ENCODE measurements at places on chromosomes 2 and 18.

GRCh38 chr2:172283476-172283875 lies 143.9 kb upstream of the ITGA6 start:
- no peak for DNase-seq

- no peak for DNase-seq
Observed at GRCh38 chr2:28981620-28982376, 700 bp downstream of the TOGARAM2 start.

DNA sequence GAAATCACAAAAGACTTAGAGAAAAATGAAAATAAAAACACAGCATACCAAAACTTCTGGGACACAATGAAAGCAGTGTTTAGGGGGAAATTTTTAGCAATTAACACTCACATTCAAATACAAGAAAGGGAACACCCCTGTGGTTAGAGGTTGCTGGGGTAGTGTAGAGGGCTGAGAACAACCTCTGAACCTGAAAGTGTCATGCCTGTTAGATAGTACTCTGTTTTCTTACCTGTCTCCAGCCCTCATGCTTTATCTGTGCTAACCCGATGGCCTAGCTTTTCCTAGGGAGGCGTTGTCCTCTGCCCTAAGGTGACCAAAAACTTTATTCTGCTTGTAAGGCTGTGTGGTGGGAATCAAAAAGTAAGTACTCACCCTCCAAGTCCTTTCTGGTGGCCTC lies 122.6 kb upstream of the OTX1 start:
- no peak for DNase-seq

DNA sequence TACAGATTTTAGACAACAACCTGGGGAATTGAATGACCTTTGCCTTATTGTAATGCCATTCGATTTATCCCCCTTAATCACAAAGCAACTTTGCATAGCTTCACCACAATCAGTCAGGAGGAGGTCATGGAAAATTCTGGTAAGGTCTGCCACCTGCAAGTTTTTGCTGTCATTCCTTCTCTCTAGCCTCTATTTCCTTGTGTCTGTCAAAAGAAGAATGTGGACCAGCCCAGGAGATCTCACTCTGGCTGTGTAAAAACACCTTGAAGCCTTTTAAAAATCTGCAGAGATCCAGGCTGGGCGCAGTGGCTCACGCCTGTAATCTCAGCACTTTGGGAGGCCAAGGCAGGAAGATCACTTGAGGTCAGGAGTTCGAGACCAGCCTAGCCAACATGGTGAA lies 74.1 kb upstream of the BZW1 start:
- DNase-seq, result no peak

GRCh38 chr18:25465152-25465732 lies 113.3 kb upstream of the ZNF521 start:
- no peak for DNase-seq

DNA sequence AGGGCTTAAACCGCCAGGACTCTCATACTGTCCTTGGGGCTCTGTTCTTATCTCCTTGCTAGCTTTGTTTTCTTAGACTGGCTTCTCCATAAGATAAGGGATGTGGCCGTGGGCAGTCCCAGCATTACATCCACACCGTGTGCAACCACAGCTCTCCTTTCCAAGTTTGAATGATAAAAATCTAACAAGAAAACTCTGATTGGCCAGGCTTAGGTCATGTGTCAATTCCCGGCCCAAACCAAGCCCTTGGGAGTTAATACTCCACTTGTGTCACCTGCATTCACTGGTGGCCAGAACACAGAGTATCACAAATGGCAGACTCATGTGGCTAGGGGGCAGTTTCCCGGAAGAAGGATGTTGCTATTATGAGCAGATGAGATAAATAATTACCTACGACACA lies 43.2 kb upstream of the KDM3A start:
- DNase-seq, result no peak

GRCh38 chr2:239787538-239788050 lies 237.5 kb downstream of the NDUFA10 start:
- DNase-seq, result no peak

GRCh38 chr18:31996007-31996406 lies 22.6 kb upstream of the RNF125 start:
- DNase-seq, result no peak

GRCh38 chr2:43776324-43776723 lies 2.5 kb downstream of the DYNC2LI1 start:
- DNase-seq, result no peak

DNA sequence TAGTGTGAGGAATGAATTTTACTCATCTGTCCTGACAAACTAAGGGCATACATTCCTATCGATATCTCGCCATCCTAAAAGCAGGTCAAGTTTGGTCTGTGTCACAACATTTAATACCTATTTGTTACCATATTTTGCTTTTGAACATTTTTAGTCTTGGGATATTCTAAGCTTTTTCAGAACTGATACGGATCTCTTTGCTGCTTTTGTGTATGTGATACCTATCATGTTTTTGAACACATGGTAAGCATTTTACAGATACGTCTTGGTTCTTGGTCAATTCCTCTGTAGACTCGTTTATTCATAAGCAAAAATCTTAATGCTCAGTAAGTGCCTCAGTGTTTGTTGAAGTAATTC lies 592 bp downstream of the ZNF397 start:
- DNase-seq, result no peak

GRCh38 chr18:59876310-59876626 lies 23.5 kb upstream of the PMAIP1 start:
- no peak for DNase-seq

- no peak for DNase-seq
Observed at GRCh38 chr2:73114273-73114867, 1.6 kb upstream of the RAB11FIP5 start.

DNA sequence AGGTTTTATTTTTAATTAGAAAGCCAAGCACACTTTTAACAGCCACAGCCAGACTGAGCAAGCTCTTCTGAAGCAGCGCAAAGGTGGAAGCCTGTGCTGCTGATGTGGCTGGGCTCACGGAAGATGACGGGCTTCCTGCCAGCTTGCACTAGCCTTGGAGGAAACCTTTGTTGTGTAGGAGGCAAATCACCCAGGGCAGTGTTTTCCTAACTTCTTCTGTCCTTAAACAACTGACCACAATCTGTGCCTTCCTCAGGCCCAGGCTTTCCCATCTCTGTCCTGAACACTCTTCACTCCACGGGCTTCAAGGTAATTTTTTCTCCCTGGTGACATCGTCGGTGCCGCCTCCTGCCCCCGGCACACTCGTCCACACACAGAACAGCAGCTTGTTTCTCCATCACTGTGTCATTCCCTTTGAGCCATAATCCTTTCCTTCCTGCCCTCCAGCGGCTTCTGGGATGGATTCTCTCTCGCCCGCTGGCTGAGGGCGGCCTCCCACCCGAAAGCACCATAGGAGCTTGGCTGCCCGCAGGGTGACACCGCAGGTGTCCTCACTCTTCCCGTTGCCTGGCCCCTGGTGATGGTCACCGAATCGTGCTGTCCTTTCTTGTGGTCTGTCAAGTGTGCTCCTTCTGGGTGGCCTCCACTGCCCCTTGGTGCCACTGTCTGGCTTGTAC lies 31.1 kb upstream of the INHBB start:
- no peak for DNase-seq

GRCh38 chr2:12616456-12617156 lies 100.1 kb upstream of the TRIB2 start:
- no peak for DNase-seq

GRCh38 chr18:35041815-35042387 lies 688 bp downstream of the MAPRE2 start:
- no peak for DNase-seq

DNA sequence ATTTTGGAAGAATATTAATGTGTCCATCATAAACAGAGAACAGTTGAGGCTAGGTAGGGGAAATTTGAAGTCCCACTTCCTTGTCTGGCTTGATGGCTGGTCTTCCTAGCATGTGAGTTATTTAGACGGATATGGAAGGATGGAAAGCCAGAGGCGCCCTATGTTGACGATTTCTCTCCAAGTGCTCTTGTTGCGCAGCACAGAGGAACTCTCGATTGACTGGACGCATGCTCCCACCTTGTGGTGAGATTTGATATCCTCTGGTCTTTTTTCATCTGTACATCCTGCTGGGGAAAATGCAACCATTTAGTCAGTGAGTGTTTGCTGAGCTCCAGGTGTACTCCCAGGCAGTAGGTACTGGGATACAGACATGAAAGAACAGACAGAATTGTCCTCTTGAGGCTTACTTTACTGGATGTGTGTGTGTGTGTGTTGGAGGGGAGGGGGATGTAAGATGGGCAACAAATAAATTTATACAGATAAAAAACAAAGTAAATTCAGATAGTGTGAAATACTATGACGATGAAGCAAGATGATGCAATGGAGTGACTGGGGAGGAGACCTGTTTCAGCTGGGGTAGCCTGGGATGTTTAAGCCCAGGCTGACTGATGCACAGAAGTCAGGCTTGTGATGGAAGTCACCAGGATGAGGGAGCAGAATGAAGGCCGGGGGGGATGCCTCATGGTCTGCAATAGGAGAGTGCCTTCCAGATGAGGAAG lies 137.2 kb downstream of the TRIM43 start:
- DNase-seq, result peak; percentile 2

DNA sequence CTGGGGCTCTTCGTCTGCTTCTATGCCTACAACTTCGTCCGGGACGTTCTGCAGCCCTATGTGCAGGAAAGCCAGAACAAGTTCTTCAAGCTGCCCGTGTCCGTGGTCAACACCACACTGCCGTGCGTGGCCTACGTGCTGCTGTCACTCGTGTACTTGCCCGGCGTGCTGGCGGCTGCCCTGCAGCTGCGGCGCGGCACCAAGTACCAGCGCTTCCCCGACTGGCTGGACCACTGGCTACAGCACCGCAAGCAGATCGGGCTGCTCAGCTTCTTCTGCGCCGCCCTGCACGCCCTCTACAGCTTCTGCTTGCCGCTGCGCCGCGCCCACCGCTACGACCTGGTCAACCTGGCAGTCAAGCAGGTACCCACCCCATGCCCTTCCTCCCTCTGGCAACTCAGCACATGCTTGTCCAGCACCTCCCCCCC lies 24.2 kb downstream of the STEAP3 start:
- no peak for DNase-seq

GRCh38 chr2:127984551-127984950 lies 43.3 kb downstream of the SAP130 start:
- DNase-seq, result no peak

DNA sequence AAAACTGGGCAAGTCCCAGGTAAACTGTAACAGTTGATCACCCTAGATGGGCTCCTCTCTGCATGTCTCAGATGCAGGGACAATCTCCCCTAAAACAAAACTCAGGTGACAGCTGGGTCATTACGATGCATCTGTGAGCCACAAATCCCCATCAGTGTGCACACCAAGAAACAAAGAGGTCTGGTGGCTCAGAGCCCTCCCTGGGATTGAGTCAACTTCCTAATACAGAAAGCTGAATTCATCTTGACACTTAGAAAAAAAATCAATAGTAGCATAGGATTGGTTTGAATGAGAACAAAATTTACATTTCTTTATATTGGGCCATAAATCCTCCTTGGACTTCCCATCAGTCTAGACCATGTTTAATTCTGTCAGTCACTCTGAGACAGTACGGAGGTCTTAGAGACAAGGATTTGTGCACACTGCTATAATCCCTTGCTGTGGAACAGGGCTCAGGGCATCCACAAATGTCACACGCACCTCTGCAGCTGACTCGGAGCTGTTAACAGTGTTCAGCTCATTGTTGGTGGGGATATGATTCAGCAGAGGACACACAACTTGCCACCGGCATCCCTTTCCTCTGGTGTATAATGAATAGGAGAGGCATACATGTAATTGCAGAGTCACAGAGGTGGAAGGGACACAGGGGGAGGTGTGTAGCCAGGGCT lies 44.5 kb upstream of the DAPL1 start:
- DNase-seq, result no peak

DNA sequence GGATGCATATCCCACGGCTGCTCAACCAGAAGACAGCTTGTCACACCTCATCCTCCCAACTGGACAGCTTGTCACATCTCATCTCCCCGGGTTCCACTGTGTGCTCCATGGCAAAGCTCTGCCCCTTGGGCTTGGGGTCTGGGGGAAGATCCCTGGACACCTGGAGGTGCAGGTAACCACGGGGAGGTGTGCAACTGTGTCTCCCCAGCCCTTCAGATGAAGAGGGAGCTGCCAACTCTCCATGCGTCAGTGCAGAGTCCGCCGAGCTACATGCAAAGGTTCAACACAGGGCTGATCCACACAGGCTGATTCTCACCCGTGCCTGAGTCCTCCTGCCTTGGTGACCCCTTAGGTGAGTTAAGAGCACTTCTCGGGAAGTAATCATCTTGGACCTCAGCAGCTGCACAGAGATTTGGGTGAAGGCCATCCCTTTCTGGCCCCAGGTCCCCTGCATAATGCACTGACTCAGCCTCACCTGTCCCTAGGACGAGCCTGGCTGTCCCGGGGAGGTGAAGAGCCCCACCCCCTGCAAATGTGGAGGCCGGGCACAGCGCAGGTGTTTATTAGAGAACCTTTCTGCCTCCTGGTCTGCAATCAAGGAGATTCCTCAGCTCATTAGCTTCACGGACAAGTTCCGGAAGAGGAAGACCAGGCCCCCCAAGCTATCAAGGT lies 157.9 kb downstream of the PXDN start:
- no peak for DNase-seq
